ENCODE measurements at places on chromosomes 11 and 22.

DNA sequence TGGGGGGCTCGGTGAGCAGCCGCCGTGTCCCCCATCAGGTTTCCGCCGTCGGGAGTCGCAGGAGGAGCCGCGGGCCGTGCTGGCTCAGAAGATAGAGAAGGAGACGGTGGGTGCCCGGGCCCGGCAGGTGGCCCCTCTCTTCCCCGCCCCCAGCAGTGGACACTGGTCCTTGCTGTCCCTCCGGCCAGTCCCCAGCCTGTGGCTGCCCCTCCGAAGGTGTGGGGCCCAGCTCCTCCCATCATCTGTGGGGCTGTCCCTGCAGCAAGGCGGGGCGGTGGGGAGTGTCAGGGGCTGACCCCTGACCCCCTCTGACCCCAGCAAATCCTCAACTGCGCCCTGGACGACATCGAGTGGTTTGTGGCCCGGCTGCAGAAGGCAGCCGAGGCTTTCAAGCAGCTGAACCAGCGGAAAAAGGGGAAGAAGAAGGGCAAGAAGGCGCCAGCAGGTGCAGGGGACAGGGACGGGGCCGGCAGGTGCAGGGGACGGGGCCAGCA lies 15.3 kb downstream of the EPS8L2 start:
- DNase-seq = no peak

- no peak for DNase-seq
These were observed 140.0 kb downstream of the TBC1D22A start for GRCh38 chr22:46902436-46902835.

DNA sequence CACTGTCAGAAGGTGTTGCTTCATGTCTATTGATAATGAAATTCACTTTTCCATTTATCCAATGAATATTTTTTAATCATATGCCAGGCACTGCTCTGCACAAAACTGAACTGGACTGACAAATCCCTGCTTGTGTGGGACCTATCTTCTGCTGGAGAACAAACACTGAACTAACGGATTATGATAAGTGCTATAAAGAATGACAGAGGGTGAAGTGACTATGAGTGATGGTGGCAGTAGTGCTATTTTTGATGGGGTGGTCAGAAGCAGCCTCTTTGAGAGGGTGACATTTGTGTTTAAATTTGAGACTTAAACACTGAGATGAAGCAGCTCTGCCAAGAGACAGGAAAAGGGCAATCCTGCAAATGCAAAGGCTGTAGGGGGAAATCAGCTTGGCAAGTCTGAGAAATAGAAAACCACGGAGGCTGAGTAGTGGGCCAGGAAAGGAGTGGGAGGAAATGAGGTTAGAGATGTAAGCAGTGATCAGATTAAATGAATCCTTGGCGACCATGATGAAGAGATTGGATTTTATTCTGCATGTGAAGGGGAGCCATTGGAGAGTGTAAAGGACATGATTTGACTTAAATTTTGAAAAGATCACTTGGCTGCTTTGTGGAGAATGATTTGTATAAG lies 6.0 kb downstream of the TBCEL start:
- no peak for DNase-seq

DNA sequence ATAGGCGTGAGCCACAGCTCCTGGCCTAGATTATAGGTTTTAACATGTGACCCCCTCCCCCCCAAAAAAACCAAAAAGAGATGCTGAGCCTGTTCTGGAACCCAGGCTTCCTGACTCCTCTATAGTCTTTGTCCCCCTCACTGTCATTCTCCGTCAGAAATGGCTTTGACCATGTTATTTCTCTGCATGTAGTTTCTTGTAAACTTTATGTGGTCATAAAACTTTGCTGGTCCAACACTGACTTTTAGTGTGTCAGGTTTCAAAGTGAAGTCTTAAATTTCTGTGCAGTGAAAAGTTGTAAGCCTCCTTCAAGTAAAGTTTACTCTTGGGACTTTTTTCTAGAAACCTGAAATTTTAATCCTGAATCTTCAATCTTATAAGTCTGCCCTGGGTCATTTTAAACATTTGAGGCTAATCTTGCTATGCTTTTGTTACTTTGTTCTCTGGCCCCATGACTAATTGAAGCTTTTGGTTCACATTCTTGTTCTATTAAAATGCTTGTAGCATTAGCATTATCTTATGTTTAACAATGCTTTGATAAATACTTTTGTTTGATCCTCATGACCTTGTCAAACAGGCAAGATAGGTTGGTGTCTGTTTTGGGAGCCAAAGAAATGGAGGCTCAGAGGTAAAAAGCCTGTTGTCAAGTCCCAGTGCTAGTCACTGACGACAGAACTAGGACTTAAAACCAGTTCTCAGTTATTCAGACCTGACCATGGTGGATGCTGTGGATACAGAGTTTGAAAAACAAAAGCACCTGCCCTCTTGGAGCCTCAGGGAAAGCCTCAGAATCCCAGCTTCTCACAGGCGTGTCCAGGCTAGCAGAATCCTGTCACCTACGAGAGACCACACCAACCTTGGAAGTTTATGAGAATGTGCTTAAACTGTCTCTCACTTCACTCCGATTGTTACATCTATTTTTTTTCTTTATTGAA lies 87.7 kb upstream of the HORMAD2 start:
- DNase-seq = no peak

DNA sequence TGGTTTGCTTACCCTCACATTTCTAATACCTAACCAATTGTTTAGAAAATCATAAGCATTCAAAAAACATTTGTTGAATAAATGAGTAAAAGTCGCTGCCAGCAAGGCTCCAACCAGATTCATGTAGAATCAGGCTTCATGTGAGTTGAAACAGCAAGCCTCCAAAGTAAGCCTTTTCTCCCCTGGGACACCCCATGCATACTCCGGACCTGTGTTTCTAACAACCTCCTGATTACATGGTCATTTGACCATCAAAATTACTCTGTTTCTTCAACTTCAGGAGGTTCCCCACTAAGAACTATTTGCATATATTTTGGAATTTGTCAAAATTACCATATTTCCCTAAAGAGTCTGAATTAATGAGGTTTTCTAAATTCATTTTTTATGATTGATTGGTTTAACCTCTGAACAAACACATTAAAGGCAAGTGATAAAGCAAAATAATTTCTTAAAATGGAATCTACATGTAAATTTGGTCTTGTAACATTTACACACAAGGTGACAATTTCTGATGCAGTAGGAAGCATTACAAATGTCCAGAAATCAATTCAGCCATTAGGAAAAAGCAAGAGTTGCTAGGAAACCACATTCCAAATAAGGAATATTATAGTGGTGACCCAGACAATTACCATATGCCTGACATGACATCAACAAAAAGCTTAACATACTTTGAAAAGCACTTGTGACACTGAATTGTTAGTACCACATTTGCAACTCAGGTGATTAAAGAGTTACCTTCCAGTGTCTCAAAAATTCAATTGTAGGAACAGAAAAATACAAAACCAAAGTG lies 252.6 kb downstream of the GUCY1A2 start:
- DNase-seq = no peak

DNA sequence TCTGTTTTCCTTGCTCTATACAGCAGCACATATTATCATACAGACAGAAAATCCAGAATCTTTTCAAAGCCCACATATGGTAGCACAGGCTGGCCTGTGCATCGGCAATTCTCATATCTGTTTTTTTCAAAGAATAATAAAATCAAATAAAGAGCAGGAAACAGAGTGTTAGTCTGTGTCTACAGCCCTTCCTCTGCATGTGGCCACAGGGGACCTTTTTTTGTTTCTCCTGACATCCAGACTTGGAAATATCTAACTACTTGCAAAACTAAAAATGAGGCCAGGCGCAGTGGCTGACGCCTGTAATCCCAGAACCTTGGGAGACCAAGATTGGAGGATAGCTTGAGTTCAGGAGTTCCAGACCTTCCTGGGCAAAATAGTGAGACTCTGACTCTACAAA lies 20.3 kb downstream of the LAYN start:
- DNase-seq = no peak

- DNase-seq = peak; percentile 75
These were observed 87.0 kb upstream of the THY1 start for GRCh38 chr11:119509969-119510401.

GRCh38 chr11:76578654-76579055 lies 91.9 kb downstream of the LRRC32 start:
- no peak for DNase-seq

DNA sequence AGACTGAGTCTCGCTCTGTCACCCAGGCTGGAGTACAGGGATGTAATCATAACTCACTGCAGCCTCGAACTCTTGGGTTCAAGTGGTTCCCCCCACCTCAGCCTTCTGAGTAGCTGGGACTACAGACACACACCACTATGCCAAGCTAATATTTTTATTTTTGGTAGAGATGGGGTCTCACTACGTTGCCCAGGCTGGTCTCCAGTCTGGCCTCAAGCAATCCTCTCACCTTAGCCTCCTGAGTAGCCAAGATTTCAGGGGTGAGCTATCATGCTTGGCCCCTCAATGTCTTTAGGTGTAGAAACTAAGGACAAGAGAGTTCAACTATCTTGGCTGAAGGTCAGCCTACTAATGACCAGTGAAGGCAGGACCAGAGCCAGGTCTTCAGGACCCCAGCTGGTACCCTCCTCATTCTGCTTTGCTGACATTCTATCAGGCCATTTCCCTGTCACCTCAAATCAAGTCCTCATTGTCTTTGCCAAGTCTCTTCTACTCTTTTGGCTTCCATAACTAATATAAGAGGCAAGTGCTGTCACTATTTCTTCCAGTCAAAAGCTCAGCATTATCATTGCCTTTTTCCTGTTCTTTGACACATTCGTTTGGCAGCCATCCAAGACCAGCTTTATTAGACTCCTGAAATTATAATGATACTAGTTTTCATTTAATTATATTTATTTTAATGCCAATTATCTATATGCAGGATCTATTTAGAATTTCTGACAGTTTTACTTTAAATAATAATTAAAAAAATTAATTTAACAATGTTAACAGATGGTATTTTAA lies 264.2 kb upstream of the PITPNB start:
- DNase-seq = no peak

GRCh38 chr11:3192511-3193372 lies 25.9 kb downstream of the MRGPRG start:
- no peak for DNase-seq

DNA sequence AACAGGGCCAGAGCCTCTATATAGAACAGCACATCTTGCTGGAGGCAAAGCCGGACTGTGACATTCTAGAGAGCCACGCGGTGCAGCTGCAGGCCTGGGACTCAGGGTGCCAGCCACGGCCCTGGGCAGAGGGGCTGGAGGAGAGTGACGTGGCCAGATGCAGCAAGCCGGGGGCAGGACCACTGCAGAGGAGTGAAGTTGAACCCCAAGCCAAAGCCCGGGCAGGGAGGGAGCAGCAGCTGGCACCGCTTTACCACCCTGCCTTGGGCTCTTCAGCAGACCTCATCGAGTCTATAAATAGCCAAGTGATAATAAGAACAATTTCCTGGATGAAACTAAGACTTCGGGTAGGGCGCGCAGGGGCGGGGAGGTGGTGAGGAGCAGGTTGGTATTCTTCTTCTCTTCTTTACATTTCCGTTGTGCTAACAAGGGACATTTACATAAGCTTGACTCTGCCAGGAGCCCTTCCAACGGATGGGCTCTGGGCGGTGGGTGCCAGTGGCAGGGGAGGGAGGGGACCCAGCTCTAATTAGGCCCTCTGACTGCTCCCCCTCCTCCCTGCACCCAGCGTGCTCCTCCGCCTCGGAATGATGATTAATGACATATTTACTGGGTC lies 110.2 kb downstream of the ST3GAL4 start:
- peak; percentile 43 for DNase-seq

DNA sequence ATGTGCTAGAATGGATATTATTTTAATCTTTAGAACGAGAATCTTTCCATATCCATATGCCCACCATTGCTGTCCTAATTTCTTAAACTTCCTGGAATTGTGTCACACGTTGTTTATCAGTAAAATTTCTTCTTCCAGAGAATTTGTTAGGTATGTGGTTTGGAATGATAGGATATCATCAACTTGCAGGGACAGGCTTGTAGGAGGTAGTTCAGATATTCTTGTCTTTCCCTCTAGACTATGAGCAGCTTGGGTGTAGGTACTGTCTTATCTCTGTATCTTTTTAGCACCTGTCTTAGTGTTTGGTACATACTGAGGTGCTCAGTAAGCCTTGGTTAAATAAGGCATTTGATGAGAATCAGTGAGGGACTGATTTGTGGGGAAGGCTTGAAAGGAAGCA lies 3.4 kb downstream of the CTNND1 start:
- DNase-seq = no peak

- no peak for DNase-seq
These were observed 5.6 kb upstream of the KIAA0930 start for GRCh38 chr22:45246060-45246985.

DNA sequence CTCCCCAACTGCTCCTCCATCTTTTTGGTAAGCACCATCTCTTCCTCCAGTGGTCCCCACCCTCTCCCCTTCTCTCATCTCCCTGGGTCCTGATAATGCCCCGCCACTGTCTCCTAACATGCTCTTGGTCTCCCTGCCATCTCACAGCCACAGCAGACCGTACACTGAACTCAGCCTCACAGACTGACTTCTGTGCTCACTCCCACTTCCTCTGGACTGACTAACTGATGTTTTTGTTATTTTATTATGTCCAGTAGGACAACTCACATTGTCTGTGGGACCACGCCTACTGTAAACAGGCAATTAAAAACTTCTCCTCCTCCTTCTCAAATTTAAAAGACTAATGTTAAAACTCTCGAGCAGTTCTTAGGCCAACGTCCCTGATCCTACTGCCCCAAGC lies 2.6 kb upstream of the GNAZ start:
- DNase-seq = no peak

DNA sequence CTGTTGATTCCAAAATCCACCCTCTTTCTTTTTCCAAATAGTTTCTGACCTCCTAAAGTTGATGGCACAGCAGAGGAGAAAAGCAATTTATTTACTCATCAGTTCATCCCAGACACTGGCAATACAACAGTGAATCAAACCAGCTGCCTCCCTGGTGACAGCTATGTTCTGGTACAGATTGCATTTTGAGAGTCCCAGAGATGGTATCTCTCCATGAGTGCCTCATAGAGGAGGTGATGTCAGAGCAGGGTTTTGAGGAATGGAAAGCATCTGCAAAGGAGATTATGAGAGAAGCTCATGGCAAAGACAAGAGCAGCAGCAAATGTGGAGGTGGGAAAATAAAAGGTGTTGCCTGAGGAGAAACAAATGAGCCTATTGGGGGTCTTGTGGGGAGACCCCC lies 377.2 kb downstream of the MN1 start:
- DNase-seq = no peak

- DNase-seq = no peak
These were observed 9.6 kb downstream of the REXO2 start for GRCh38 chr11:114448749-114449482.

DNA sequence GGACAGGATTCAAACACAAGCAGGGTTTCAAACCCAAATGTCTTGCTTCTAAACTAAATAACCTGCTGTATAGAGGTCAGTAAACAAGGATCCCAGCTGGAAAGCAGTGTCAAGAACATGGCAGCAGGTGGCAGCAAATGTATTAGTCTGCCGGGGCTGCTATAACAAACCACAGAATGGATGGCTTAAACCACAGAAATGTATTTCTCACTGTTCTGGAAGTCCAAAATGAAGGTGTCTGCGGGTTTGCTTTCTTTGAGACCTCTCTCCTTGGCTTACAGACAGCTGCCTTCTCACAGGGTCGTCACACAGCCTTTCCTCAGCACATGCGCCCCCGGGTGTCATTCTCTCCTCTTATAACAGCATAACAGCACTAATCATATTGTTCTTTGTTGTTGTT lies 65.1 kb upstream of the LRRC55 start:
- DNase-seq = no peak

- no peak for DNase-seq
These were observed 7.4 kb downstream of the CD82 start for GRCh38 chr11:44572884-44573283.

GRCh38 chr22:25627271-25627852 lies 62.9 kb downstream of the GRK3 start:
- no peak for DNase-seq

- no peak for DNase-seq
These were observed 44.1 kb downstream of the USP28 start for GRCh38 chr11:113831314-113831713.
